Caco-2 (cell line): ENCODE measurements at places on chromosomes 2 and 18. TPM values are rescaled to one million over a fixed set of nuclear protein-coding genes. Genes with fewer than 3 reads are reported as not detected.

- DNase-seq, result no peak
Observed at GRCh38 chr2:134117676-134118075, 136.2 kb upstream of the MGAT5 start.

DNA sequence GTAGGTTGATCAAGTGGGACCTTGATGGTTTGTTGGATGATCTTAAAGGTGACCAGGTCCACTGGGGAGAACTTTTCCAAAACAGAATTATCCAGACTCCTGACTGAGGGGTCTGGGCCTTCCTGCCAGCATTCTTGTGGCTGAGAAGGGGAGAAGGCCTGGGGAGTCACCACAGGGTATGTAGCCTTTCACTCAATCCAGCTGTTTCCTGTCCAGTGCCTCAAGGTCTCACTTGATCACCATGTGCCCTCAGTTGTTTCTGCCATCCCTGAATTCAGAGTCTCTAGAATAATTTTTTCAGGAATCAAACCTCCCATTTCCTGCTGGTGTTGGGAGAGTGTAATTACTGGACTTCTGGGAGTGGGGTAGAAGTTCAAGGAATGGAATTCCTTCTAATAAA lies 54.4 kb upstream of the TANC1 start:
- DNase-seq, result no peak

- no peak for DNase-seq
Observed at GRCh38 chr2:238939521-238940403, 91.9 kb downstream of the TWIST2 start.

GRCh38 chr18:832085-832681 lies 20.1 kb upstream of the YES1 start:
- peak; percentile 89 for DNase-seq

DNA sequence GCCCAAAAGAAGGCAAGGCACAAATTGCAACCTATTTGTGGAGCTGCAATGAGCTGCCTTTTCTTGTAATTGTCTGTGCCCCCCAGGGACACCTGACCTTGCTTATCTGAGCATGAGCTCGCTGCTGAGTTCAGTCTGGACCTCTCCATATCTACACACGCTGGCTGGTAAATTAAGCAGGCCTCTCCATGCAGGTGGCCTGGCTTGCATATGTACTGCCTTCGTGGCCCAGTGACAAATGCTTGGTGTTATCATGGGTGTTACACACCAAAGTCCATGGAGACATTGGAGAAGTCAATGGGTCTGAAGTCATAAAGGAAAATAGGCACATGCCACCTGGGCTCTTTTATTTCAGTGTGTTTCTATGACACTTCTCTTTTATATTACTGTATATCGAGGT lies 121.2 kb downstream of the IRS1 start:
- DNase-seq, result no peak

- DNase-seq, result no peak
Observed at GRCh38 chr2:63643486-63643885, 54.7 kb downstream of the MDH1 start.

DNA sequence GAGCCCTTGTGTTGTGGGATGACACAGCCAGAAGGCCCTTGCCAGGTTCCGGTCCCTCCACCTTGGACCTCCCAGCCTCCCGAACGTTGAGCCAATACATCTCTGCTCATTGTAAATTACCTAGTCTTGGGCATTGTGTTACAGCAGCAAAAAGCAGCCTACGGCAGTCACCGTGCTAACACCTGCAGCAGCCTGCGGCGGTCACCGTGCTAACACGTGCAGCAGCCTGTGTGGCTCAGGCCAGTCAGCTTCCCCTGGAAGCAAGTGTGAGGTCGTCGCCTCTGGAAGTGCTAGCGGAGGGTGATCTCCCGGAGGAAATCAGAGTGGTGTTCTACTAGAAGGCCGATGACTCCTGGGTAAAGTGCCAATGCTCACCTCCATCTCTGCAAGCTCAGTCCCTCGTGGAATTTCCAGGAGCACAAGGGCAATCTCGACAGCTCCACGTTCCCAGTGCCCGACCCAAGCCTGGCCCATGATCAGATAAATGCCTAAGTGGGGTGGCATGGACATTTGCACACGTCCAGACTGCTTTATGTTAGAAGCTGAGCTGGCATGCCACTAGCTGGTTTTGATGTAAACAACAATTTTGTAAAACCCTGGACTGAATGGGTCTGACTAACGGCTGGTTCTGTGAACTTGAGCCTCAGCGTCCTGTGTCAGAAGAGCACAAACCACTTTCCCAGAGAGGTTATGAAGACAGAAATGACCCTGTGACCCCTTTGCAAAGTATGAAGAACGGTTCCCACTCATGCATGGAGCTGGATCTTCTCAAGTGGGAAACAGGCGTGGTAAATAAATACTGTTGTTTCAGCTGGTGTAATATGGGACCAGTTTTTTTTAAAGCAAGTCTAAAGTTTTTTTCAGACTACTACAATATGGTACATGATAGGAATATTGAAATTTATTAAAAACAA lies 11.4 kb upstream of the CNDP1 start:
- no peak for DNase-seq

GRCh38 chr2:241935314-241935713 lies 65.8 kb downstream of the RTP5 start:
- no peak for DNase-seq

GRCh38 chr2:66251573-66251972 lies 183.4 kb upstream of the MEIS1 start:
- no peak for DNase-seq

The CFAP65 gene
- 0.34 and 0.77 TPM in 2 replicates for total RNA-seq
